Osteoblast (primary cell): ENCODE measurements at places on chromosomes 6 and 20. TPM values are rescaled to one million over a fixed set of nuclear protein-coding genes. Genes with fewer than 3 reads are reported as not detected.
A peak's percentile ranks its signal among the peaks of the same experiment; 100 is the strongest.

DNA sequence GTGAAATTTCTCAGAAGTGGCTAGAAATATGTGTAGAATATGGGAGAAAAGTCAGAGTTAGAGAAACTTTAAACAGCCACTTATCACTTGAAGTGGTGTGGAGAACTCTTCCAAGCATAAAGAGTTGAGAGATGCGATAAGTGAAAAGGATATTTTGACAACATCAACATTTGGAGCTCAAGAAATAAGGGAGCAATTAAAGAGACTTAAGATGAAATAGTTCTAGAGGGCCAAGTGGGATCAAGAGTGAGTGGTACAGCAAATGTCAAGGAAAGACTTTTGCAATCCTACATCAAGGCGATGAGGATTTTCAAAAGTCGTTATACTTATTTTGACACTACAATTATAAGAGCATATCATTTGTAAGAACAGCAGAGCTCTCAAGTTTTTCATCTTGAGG is 9.6 kb downstream of the RSPH4A start:
- DNase-seq = no peak

GRCh38 chr20:7836076-7836475 is 104.2 kb downstream of the HAO1 start:
- DNase-seq = no peak

The CD24 gene
- 3.3 and 4.1 TPM in 2 replicates for total RNA-seq

DNA sequence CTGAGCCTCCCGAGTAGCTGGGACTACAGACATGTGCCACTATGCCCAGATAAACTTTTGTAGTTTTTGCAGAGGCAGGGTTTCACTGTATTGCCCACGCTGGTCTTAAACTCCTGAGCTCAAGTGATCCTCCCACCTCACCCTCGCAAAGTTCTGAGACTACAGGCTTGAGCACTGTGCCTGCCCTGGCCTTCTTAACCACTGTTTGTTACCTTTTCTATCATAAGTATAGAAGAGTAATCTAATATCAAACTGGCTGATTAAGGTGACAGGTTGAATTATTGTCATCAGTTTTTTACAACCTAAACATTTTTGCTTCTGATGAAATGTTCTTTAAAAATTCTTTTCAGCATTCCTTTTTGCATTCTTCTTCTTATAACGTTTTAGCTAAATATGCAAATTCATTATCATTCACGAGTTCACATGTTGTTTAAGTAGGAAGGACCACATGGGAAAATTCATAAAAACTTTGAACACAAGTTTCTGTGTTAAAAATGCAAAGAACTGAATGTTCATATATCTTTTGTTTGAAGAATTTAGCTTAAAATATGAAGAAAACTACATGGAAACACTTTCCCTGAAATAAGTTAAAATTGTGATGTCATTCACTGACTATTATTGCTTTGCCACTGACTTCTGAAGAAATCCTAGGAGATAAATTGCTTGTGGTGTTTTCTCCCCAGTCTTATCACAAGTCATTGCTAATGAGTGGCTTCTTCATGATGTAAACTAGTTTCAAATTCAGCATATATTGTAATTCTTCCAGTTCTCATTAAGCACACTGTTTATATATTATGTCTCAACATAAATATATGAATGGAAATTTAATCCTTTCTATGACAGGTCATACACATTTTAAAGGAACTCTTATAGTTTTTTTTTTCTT is 106.7 kb downstream of the ADGRB3 start:
- DNase-seq = no peak

DNA sequence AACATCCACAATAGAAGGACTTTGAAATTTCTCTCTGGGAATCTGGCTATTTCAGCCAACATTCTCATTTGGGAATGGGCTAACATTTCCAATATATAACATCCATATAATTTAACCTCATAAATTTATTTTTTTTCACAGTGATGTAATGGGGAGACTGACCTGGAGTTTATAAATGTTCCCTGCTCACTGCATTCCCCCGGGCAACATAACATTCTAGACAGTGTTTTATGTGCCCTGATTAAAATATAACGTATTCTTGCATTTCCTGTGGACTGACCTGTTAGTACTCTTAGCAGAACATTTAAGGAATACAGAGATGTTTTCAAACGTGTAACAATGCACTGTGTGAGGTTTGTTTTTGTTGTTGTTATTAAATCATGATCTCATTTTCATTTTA is 20.9 kb downstream of the TSHZ2 start:
- no peak for DNase-seq

GRCh38 chr20:15162079-15162647 is 824.8 kb upstream of the FLRT3 start:
- no peak for DNase-seq

The BANF2 gene
- not detected in 2 replicates for total RNA-seq

The EGFL8 gene
- total RNA-seq = 0.29 and 0.36 TPM in 2 replicates

DNA sequence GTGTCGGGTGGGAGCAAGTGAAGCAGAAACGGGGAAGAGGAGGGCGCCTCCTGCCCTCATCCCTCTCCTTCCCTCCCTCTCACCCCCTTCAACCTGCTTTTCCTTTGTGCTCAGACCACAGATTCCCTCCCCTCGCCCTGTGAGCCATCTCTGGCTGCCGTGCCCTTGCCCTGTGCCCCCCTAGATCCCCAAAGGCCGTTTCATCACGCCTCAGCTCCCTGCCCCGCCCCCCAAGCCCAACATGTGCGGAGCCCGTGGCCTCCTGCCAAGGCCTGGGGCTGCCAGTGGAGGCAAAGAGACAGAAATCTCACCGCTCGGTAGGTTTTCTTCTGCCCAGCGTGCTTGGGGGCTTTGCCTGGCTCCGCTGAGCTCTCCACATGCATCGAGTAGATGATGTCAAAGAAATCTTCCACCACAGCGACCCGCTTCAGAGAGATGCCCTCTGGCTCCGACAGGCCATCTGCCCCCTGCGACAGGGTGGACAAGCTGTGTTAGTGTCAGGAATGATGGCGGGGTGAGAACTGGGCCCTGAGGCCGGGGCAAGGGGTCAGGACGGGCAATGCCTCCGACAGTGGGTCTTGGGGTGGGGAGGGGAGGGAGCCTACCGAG is 57.6 kb downstream of the NOL4L start:
- DNase-seq = peak; percentile 41

The FUT9 gene
- not detected in 2 replicates for total RNA-seq

The TRIM31 gene
- not detected in 2 replicates for total RNA-seq

- DNase-seq = peak; percentile 94
Measured at GRCh38 chr6:35487658-35488516, 9.0 kb downstream of the TEAD3 start.

GRCh38 chr20:43690943-43691598 is 24.2 kb downstream of the MYBL2 start:
- no peak for DNase-seq

- no peak for DNase-seq
Measured at GRCh38 chr6:112486454-112486853, 139.3 kb downstream of the RFPL4B start.

DNA sequence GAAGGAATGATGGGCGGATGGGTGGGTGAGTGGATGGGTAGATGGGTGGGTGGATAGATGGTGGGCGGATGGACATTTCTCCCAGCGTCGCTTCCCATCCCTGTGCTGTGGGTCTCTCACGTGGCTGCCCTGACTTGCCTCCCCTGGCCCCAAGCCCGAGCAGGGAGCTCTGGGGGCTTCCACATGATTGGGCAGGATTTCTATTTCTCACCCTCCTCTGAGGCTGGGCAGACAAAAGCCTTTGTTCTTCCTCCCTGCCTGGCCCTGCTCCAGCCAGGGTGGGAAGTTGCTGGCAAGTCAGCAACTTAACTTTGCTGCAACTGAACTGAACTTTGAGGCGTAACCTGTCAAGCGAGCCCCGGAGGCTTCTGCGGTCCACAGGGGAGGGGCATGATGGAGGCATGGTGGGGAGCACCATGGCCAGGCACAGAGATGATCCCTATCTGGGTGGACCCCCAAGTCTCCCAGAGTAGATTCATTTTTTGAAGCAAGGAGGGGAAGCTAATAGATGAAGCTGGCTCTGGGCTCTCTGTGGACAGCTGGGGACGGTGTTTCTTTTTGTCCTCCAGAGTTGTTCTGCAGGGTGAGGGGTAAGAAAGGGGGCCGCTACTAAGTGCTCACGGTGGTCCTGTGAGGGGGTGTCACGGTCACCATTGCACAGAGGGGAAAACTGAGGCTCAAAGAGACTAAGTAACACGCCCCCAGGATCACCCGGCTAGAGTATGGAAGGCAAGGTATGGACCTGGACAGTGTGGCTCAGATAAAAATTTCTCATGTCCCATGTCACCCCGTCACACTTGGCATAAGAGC is 140.1 kb downstream of the CEBPB start:
- DNase-seq = no peak

DNA sequence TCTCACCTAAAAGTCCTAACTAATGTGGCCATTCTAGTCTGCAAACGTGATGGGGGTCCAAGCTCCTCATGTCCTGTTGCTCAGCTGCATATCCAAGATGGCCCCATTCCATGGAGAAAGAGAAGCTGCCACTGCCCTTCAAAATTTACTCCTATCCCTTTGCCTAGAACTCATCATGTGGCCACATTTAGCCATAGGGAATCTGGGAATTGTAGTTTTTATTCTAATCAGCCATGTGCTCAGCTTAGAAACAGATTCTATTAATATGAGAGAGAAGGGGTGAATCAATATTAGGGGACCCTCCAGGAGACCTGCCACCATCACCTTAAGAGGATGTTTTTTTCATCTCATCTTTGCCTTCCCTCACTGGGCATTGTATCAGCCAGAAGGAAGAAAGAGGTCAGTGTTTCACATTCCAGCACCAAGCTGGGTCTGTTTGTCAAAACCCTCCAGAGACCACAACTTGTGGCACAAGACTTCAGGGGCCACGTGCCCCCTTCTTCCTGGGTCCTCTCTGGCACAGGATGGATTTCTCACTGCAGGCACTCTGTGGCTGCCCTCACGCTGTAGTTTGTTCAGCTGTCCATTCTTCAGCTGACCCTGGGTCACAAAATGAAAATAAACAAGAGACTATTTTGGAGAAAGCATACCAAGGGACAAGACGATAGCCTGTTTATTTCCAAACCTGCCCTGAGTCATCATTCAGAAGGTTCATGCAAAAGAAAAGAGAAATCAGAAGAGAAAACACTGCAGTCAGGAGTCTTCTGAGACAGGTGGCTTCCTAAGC is 172.0 kb downstream of the EYA2 start:
- no peak for DNase-seq

DNA sequence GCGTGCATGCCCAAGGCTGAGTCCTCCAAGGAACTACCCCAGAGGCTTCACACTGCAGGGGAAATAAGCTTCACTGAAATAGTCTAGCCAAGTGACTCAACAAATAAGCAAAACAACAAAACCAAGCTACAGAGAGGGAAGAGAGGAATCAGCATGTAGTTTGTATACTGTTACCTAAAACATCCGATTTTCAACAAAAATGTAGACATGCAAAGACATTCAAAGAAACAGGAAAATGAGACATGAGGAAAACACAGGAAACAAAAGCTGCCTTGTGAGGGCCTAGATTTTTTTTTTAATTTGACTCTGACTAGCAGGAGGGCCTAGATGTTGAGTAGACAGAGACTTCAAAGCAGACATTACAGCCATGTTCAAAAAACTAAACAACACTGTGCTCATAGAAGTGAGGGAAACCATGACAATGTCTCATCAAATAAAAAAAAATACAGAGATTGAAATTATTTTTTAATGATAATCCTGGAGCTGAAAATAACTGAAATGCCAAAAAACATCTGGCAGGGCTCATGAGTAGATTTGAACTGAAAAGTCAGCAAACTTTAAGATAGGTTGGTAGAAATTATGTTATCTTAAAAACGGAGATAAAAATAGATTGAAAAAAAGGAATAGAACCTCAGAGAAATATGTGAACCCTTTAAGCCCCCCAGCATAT is 16.4 kb upstream of the KIF25 start:
- no peak for DNase-seq

- no peak for DNase-seq
Measured at GRCh38 chr6:68975064-68975463, 340.0 kb downstream of the ADGRB3 start.

The NOX3 gene
- not detected in 2 replicates for total RNA-seq

DNA sequence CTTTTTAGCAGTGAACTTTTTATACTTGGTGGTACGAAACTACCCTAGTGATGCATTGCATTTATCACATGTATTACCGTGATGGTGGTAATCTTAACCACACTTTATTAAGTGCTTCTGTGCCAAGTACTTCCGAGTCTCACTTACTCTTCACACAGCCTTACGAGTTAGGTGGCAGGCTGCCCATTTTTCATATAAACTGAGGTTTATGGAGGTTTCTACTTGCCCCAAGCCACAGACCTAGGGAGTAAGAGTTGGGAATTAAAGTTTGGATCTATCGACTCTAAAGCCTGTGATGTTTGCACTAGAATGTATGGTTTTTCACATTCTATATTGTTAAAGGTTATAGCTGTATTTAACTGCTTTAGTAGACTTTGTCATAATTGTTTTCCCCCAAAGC is 5.5 kb upstream of the PABPC1L start:
- no peak for DNase-seq

DNA sequence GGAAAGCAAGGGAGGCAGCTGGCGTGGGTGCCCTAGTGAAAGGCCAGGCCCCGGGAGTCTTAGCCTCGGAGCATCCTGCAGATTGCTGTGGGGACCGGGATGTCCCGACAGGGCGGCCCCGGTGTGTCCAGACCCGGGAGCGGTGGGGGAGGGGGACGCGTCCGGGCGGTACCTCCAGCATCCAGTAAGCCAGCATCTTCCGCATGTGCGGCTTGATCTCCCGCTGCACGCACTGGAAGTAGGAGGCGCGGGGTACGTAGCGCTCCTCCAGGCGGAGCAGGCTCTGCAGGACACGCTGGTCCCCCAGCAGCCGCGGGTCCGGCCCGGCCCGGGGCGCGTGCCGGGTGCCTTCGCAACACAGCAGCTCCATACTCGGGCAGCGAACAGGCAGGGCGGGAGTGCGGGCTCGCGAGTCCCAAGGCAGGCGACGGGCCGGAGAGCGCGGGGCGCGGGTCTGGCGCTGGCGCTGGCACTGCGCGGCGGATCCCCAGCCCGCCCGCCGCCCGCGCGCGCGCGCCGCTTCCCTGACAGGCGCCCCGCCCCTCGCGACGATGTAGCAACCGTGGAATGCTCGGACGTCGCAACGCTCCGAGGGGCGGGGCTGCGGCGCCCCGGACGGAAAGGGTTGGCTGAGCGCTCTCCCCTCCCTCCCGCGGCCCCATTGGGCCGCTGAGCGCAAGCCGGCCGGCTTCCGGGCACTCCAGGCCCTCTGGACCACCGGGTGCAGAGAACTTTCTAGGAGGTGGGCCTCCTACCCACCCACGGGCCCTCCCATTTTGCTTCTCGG is at the start of gene CCND3:
Gene CCND3 (minus strand): TSS at position 529 of the 787 bp plus-strand sequence. CDS start 159 bp downstream, at position 370.
- DNase-seq = peak; percentile 97

GRCh38 chr20:37316116-37316774 is 26.8 kb downstream of the MANBAL start:
- DNase-seq = no peak

The OOEP gene
- 0.36 and 0.59 TPM in 2 replicates for total RNA-seq

The GPLD1 gene
- 0.72 and 0.88 TPM in 2 replicates for total RNA-seq

The CD93 gene
- total RNA-seq = not detected in 2 replicates

GRCh38 chr6:2731281-2731909 is 19.3 kb downstream of the MYLK4 start:
- DNase-seq = no peak

The MOCS3 gene
- 9.7 and 10.5 TPM in 2 replicates for total RNA-seq

DNA sequence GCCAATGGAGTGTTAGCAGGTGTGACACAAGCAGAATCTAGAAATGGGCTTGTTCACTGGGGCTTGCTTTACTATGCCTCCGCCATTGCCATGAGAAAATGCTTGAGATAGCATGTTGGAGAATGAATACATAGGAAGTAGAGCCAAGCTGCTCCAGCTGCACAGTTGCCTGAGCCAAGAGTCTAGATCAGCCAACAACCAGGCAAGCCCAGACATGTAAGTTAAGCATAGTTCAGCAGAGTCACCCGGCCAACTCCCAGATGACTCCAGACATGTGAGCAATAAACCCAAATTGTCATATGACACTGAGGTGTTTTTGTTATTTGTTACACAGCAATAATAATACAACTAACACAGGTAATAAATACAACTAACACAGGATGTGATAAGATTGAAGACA is 167.9 kb downstream of the HAO1 start:
- no peak for DNase-seq
